Activated CD4-positive, alpha-beta T cell treated with anti-CD3 and anti-CD28 coated beads for 24 hours (primary cell): ENCODE measurements at places on chromosomes 4 and X.
A peak's percentile ranks its signal among the peaks of the same experiment; 100 is the strongest.

DNA sequence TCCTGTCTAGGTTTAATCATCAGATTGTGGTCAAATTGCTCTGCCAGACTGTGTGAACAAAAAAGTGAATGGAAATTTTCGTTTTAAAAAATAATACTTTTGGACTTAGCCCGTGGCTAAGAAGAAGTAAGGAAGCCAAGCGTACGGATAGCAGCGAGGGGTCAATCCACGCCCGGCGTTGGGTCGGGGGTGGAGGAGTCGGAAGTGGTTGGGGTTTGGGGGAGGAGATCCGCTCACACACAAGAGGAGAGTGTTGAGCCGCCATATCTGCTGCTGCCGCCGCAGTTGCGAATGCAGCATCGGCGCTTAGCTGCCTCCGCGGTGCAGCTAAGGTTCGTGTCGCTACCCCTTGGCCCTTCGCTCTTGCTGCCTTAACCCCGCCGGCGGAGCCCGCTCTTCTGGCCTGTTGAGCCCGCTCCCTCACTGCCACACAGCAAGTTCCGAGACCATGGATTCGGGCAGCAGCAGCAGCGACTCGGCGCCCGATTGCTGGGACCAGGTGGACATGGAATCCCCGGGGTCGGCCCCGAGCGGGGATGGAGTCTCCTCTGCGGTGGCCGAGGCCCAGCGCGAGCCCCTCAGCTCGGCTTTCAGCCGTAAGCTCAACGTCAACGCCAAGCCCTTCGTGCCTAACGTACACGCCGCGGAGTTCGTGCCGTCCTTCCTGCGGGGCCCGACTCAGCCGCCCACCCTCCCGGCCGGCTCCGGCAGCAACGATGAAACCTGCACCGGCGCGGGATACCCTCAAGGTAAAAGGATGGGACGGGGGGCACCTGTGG lies at the start of gene GSPT2:
Gene GSPT2, plus strand, starts transcription at position 264 of the 779 bp plus-strand sequence. Its CDS starts 185 bp downstream, at position 449.
- peak; percentile 43 for DNase-seq

- no peak for DNase-seq
Measured at GRCh38 chr4:174217273-174218126, 66.0 kb downstream of the FBXO8 start.

GRCh38 chrX:152893980-152894610 lies 3.8 kb upstream of the ZNF185 start:
- no peak for DNase-seq

- DNase-seq, result no peak
Measured at GRCh38 chrX:2692221-2693112, 1.4 kb downstream of the CD99 start.

DNA sequence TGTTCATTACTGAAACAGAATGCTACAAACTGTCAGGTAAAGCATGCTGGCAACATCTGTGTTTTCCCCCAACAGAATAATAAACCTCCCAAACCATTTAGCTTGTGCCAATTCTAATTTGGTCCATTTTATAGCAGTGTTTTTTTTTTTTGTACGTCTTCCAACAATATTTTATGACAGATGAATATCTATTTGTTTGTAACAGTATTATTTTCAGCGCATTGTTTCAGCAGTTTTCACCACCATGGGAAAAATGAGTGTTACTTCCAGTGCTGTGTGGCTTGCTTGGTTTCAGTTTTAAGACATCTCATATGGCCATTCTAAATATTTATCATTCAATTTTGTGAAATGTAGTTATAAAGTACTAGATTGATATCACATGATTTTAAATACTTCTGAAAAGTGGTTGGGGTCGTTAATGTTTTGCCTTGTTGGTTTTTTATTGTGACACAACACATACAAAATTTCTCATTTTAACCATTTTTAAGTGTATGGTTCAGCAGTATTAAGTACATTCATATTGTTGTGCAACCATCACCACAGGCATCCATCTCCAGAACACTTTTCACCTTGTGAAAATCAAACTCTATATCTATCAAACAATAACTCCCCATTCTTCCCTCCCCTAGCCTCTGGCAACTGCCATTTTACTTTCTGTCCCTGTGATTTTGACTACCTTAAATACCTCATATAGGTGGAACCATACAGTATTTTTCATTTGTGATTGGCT lies 25.6 kb upstream of the TBC1D19 start:
- DNase-seq, result no peak
